ENCODE measurements at places on chromosomes 11 and 22. TPM values are rescaled to one million over a fixed set of nuclear protein-coding genes. Genes with fewer than 3 reads are reported as not detected.

The MIOX gene
- total RNA-seq, result 1.6 TPM

The CELSR1 gene
- 6.7 TPM for total RNA-seq

The OR6T1 gene
- total RNA-seq, result not detected

The MIEF1 gene
- total RNA-seq, result 24.1 TPM

The TREH gene
- 23.0 TPM for total RNA-seq

DNA sequence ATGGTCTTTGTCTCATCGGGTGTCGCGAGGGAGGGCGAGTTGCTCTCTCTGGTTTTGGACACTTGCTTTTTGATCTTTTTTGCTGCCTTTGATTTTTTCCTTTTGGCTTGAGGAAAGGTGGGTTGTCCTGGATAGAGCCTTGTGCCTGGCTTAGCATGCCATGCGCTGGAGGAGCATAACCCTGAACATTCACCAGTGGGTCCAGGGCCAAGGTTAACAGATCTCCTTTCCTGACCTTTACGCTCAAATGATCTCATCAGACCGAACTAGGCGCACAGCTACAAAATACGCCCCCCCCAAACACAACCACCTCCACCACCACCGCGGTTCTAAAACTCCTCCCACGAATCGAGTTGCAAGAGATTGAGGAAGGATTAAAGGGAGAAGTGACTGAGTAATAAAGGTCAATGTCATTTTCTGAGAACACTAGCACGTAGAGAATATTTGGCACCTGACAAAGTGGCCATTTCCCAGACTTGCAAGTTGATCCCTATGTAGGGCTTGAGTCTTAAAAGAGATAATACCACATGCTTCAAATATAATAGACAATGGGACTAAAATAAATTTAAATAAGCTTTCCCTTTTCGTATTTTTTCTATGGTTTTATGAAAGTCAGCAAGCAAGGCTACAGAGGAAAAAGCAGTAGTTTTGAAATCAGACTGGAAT, 48.7 kb upstream of the CADM1 start:
- DNase-seq, result no peak

DNA sequence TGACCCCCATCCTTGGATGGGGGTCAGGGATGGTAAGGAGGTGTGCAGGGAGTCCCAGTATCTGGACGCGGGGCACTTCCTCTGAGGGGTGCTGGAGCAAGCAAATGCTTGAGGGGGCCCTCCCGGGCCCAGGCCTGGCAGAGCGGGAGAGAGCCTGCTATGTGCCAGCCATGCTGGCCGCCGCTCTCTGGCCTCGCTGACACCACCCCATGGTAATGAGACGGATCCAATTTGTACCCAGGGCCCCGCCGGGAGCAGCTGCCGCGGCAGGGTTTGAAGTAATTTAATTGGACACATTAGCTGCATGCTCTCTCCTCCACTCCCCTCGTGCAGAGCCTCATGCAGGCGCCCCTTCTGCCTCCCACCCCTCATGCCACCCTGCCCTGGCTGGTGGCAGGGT, 6.3 kb downstream of the SYT7 start:
- no peak for DNase-seq

DNA sequence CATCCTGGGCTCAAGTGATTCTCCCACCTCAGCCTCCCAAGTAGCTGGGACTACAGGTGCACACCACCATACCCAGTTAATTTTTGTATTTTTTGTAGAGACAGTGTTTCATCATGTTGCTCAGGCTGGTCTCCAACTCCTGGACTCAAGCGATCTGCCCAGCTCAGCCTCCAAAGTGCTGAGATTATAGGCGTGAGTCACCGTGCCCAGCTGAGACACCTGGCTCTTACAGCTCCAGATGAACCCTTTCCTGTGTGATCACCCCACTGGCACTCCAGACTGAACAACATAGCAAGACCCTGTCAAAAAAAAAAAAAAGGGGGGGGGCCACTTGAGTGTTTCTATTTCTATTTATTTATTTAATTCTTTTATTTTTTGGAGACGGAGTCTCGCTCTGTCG, 1.0 kb upstream of the ADSL start:
- no peak for DNase-seq

DNA sequence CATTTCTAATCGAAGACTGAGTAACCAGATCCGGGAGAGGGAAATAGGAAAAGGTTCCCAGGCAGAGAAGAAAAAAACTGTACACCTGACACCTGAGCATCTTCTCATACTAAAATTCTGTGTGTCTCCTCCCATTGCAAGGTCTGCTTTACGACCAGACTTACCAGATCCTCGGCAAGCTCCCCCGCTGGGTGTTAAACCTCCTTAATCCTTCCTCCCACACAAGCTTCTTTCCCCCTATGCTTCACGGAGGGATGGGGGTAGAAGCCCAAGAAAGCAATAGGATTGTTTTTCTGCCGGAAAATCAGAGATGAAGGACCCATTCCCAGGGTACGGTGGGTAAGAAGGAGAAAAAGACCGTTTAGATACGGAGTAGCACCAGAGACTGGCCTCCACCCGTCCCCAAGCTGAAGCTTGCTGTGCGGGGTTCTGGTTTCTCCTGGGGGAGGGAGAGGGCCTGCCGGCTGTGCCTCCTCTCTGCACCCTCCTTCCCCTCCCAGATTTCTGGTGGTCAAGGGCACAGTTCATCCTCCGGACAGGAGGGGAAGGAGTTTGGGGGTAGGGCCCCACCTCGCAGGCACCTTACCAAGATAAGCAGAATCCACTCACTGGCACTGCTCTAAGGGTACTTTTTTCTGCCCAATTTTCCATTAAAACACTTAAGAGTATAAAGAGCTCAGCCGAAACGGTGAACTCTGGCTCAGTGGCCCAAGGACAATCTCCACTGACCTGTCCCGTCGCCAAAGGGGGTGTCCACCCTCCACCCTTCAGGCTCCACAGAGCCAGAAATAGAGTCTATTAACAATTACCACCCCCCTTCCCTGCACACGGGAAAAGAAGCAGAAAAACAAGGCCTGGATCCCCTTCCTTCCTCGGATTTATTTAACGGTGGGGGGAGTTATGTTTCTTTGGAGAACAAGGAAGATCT, 1.2 kb downstream of the TOB2 start:
- DNase-seq, result no peak

- no peak for DNase-seq
Measured at GRCh38 chr11:44986315-44986714, 35.6 kb upstream of the TP53I11 start.

DNA sequence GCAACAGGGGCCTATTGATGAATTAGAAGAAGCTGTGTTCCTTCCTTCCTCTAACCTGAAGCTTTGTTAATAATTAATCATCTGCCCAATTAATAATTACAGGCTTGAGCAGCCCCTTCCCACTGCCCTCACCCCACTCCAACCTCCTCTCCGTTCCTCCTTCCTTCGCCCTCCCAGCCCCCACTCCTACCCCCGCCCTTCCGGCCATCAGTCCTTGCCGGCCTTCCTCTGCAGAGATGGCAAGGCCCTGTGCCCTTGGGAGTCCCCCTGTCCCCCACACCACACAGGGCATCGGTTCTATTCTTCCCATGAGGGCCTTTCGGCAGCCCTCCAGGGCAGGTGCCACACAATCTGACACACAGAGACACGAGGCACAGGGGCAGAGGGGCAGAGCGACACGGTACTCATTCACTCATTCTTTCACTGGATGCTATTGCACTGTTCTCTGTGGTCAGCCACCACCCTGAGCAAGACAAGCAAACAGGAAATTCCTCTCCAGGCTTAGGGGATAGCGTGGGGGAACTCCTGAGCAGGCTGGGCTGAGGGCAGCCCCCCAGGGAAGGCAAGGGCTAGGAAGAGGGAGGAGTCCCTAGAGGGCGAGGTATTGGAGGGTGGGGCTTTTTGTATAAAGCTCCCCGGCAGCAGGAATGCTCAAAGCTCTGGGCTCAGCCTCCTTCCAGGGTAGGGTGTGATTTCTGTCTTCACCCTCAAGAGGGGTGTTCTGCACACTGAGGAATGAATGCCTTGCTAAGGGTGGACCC, 14.7 kb downstream of the MGAT3 start:
- DNase-seq, result peak; percentile 57

GRCh38 chr11:33868647-33869461, 23.0 kb downstream of the LMO2 start:
- DNase-seq, result no peak

DNA sequence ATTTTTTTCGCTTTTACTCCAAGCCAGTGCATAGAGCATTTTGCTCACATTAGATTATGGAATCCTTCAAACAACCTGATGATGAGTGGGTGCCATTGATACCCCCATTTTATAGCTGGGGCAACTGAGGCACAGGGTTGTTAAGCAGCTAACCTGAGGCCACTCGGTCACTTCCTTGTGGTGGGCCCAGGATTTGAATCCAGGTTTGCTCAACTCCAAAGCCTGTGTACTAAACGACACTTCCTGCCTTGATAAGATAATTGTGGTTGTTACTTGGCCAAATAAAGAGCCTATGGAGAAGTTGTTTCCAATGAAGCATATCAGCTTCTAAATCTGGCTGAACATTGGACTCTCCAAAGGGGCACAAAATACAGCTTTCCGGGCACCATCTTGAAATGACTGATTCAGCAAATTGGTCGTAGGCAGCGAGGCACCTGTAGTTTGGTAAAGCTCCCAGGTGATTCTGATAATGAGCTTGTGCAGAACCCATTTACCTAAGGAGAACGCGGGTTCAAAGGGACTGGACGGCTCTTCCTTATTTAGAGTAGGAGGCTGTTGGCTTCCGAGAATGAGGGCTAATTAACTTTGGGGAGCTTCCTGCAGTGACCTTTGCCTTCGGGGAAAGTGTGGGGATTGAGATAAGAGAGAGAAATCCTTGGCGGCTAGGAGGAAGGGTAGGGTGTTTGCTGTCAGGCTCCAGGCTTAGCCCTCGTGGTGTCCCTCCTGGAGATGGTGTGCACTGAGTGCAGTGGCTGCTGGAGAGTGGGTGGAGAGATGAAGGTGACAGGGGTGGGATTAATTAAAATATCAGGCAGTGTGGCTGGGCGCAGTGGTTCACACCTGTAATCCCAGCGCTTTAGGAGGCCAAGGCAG, 17.5 kb upstream of the EHF start:
- DNase-seq, result no peak

DNA sequence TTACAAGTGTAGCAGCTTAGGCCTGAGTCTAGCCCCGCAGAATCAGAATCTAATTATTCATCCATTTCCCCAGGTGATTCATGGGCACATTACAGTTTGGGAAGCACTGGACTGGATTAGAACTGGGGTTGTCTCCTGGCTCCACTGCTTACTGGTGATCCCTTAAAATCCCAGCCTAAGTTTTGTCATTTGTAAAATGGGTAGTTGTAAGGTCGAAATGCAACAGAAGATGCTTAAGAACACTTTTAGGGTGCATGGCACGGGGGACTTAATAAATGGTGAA, 1.3 kb downstream of the STX3 start:
- no peak for DNase-seq

- no peak for DNase-seq
Measured at GRCh38 chr22:30047364-30047738, 32.9 kb upstream of the HORMAD2 start.

DNA sequence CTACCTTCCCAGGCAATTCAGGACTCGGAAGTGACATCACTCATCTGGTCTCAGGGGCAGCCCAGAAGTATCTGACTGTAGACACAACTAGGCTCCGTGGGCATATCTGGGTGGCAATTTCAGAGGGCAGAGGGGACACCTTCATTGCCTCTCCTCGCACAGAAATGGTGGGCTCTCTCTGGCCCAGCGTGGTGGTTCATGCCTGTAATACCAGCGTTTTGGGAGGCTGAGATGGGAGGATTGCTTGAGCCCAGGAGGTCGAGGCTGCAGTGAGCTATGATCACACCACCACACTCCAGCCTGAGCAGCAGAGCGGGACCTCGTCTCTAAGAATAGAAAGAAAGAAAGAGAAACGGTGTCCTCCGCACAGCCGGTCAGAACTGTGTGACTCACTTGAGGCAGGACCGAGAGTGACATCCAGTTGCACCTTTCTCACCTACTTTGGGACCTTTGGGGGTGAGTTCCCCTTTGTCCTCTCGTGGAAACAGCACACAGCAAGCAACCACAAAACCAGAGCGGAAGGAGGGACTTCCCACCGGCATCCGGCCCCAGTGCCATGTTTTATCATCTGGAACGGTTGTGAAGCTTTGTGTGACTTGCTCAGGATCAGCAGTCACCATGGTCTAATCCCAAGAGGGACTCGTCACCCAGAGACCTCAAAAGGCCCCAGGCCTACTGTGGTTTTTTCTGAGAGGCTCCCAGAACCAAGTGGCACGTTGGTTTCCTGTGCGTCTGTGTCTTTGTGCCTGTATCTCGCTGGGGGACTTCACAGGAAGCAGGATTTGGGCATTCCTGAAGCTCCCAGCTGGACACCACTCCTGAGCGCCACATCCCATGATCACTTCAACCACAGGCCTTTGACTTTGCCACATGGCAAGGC, 38.4 kb upstream of the EMID1 start:
- no peak for DNase-seq
